ENCODE measurements at places on chromosomes 5 and 9. TPM values are rescaled to one million over a fixed set of nuclear protein-coding genes. Genes with fewer than 3 reads are reported as not detected.

- no peaks in the 10 kb centered on the region for H3K27me3 ChIP-seq
- no peak overlapping the region for H3K27ac ChIP-seq
- no peaks in the 10 kb centered on the region for H3K36me3 ChIP-seq
- no peak for DNase-seq
- H3K4me1 ChIP-seq: no peaks in the 10 kb centered on the region
Measured at GRCh38 chr9:83444110-83444509, 94.1 kb downstream of the FRMD3 start.

GRCh38 chr5:122362361-122362760 lies 50.3 kb downstream of the SNCAIP start:
- no peak overlapping the region for H3K27ac ChIP-seq
- no peaks in the 10 kb centered on the region for H3K36me3 ChIP-seq
- H3K4me3 ChIP-seq: no peak overlapping the region

DNA sequence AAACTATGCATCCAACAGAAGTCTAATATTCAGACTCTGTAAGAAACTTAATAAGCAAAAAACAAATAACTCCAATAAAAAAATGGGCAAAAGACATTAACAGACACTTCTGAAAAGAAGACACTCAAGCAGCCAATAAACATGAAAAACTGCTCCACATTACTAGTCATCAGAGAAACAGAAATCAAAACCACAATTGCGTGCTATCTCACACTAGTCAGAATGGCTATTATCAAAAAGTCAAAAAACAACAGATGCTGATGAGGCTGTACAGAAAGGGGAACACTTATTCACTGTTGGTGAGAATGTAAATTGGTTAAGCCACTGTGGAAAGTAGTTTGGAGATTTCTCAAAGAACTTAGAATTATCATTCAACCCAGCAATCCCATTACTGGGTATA lies 101.2 kb upstream of the TRIM32 start:
- H3K4me3 ChIP-seq: no peak overlapping the region
- no peak overlapping the region for H3K27ac ChIP-seq
- H3K4me1 ChIP-seq: peaks cover 5% of the 10 kb centered on the region
- no peaks in the 10 kb centered on the region for H3K27me3 ChIP-seq
- DNase-seq: no peak

GRCh38 chr5:81787474-81788242 lies 36.8 kb upstream of the SSBP2 start:
- no peaks in the 10 kb centered on the region for H3K36me3 ChIP-seq
- no peaks in the 10 kb centered on the region for H3K27me3 ChIP-seq
- H3K4me1 ChIP-seq: no peaks in the 10 kb centered on the region
- peak; percentile 41 for DNase-seq
- H3K4me3 ChIP-seq: no peak overlapping the region

DNA sequence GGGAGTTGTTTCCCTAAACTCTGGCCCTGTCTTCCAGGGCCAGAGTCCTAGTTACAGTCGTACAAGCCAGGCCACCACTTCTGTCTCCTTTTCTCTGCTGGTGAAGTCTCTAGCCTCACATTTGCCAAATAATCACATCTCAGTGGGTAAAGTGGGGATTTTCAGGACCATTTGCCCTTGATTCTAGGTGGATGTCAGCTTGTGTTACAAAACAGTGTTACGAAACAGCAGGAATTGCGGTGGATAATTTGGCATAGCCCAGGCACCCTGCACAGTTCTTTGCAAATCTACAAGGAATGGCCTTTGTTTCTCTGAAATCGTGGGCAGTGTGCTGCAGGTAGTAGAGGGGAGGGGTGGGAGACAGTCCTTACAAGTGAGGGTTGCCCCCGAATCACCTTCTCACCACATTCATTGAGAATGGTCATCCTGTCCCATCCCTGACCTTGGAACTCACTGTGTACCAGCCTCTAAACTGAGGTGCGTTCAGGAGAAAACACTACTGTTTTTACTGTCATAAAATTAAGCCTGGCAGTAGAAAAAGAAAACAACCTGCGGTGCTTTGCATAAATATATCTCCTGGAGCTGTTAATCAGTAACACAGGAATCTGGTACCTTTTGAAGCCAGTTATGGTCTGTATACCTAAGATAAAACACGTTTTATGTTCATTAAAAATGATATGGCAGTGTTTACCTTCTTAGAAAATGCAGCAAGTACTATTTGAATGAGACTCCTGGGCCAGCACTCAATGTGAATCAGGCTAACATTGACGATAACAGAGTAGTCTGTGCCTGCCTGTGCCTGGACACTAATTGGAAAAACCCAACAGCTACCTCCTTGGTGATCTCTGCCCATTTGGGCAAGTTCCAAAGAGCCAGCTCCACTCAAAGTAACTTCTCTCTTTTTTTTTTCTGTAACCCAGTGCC lies 44.3 kb downstream of the CYSTM1 start:
- H3K4me3 ChIP-seq: no peak overlapping the region
- H3K27me3 ChIP-seq: no peaks in the 10 kb centered on the region
- peak overlapping the region; percentile 85 for H3K27ac ChIP-seq
- H3K36me3 ChIP-seq: no peaks in the 10 kb centered on the region
- no peak for DNase-seq

DNA sequence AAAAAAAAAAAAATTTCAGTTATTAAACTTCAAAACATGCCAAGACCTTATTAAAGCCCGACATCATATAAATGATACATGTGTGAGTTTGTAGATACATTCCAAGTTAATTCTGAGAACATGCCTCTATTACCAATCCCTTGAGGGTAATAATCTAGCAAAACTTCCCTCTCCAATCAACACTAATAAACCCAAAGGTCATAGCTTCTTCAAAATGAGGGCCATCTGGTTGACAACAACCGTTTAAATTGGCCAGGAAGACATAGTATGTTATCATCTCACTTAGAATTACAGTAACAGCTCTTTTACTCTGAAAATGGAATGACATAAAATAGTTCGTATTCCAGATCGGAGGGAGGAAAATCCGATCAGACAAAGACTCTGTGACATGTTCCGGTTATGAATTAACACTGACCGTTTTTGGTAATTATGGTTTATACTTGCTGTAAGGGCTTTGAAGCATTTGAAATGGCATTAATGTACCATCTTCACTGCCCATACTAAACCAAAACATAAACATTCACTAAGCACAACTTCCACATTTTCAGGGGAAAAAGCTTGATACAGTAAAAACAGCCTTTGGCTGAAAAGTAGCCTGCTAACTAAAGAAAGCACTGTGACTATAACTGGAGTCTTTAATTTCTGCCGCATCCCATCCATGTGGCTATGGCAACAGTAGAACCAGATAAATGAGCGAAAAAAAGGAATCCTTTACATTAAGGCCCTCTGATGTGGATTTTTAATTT lies 50.3 kb downstream of the ANKH start:
- DNase-seq: no peak
- no peak overlapping the region for H3K27ac ChIP-seq
- H3K27me3 ChIP-seq: no peaks in the 10 kb centered on the region
- no peaks in the 10 kb centered on the region for H3K4me1 ChIP-seq
- H3K36me3 ChIP-seq: no peaks in the 10 kb centered on the region
- no peak overlapping the region for H3K4me3 ChIP-seq

GRCh38 chr5:6273090-6273735 lies 105.1 kb downstream of the MED10 start:
- DNase-seq: no peak
- no peaks in the 10 kb centered on the region for H3K4me1 ChIP-seq
- no peak overlapping the region for H3K4me3 ChIP-seq
- no peak overlapping the region for H3K27ac ChIP-seq
- H3K36me3 ChIP-seq: no peaks in the 10 kb centered on the region

- H3K27me3 ChIP-seq: no peaks in the 10 kb centered on the region
- H3K36me3 ChIP-seq: no peaks in the 10 kb centered on the region
- H3K27ac ChIP-seq: no peak overlapping the region
- no peak for DNase-seq
- peaks cover 9% of the 10 kb centered on the region for H3K4me1 ChIP-seq
Measured at GRCh38 chr5:122400341-122400740, 88.3 kb downstream of the SNCAIP start.

GRCh38 chr9:93588641-93589609 lies 12.5 kb downstream of the PHF2 start:
- H3K27me3 ChIP-seq: no peaks in the 10 kb centered on the region
- H3K27ac ChIP-seq: no peak overlapping the region
- DNase-seq: peak; percentile 3
- no peaks in the 10 kb centered on the region for H3K36me3 ChIP-seq

DNA sequence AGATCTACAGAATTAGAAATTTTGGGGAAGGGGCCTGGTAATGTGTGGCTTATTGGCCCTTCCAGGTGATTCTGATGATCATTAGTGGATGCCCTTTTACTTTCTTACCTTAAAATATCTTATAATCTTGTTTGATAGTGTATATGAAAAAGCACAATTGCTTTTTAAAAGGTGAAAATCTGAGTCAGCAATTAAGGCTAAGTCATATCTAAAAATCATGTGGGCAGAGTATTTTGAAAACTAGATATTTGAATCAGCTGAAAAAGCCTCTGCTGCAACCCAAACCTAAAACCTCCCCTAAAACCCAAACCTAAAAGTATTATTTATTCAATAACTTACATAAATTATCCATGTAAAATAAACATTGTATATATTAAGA lies 359.8 kb downstream of the PDE4D start:
- no peaks in the 10 kb centered on the region for H3K27me3 ChIP-seq
- no peak overlapping the region for H3K27ac ChIP-seq
- DNase-seq: no peak
- no peaks in the 10 kb centered on the region for H3K36me3 ChIP-seq
- no peak overlapping the region for H3K4me3 ChIP-seq

- no peak overlapping the region for H3K4me3 ChIP-seq
- DNase-seq: no peak
- H3K27ac ChIP-seq: no peak overlapping the region
Measured at GRCh38 chr5:145072889-145073288, 762.3 kb downstream of the PRELID2 start.

GRCh38 chr9:34638138-34638445 lies 505 bp upstream of the SIGMAR1 start:
- no peak for DNase-seq
- peaks cover 20% of the 10 kb centered on the region for H3K4me1 ChIP-seq
- peak overlapping the region; percentile 23 for H3K4me3 ChIP-seq
- peak overlapping the region; percentile 65 for H3K27ac ChIP-seq
- H3K27me3 ChIP-seq: no peaks in the 10 kb centered on the region
- H3K36me3 ChIP-seq: no peaks in the 10 kb centered on the region

DNA sequence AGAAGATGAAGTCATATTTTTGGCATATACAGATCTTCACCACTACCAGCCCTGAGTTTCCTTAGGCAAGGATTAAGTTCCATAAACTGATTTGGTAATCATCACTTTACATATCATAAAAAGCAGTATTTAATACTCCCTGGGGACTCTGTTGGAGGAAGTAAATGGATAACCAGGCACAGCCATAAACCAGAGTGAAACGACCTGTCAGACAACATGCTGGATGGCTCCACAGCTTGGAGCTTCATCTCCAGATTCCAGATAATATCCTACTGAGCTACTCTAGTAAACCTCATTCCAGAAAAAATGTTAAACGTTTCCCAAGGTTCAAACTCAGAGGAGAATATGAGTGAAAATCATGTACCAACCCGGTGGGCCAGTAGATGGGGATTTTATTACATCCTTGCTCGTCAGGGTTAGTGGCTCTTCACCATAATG lies 109.2 kb downstream of the BASP1 start:
- H3K27ac ChIP-seq: peak overlapping the region; percentile 83
- H3K4me3 ChIP-seq: no peak overlapping the region
- no peaks in the 10 kb centered on the region for H3K36me3 ChIP-seq
- H3K27me3 ChIP-seq: no peaks in the 10 kb centered on the region

- H3K36me3 ChIP-seq: no peaks in the 10 kb centered on the region
- H3K27me3 ChIP-seq: no peaks in the 10 kb centered on the region
- H3K27ac ChIP-seq: no peak overlapping the region
Measured at GRCh38 chr5:94968507-94969095, 316.3 kb downstream of the MCTP1 start.

GRCh38 chr9:82604947-82605656 lies 457.8 kb downstream of the RASEF start:
- peaks cover 41% of the 10 kb centered on the region for H3K4me1 ChIP-seq
- DNase-seq: peak; percentile 38
- no peaks in the 10 kb centered on the region for H3K27me3 ChIP-seq
- H3K4me3 ChIP-seq: no peak overlapping the region
- peak overlapping the region; percentile 9 for H3K27ac ChIP-seq

DNA sequence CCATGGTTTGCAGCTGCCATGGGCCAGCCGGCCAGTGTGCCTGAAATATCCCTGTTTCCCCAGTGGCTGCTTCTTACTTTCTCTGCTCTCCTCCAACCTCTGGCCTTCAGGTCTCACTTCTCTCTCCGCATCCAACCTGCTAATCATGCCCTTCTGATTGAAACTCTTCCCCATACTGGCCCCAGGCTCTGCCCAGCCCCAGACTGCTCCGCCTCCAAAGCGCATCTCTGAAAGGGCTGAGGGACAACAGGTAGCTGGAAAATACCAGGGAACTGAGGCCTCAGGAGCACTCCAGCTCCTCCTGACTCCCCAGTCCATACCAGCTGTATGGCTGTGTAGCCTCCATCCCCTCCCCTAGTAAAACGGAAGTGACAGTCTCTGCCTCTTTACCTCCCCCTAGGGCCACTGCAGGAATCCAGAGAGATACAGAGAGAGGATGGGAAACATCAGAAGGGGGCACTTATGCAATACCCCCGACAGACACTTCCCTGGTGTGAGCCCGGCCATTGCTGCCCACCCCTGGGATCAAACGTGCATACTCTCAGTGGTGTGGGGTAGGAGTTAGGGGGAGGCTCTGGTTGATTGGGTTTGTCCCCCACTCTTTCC lies 34.2 kb downstream of the PAX5 start:
- H3K4me1 ChIP-seq: no peaks in the 10 kb centered on the region
- H3K27ac ChIP-seq: no peak overlapping the region
- H3K36me3 ChIP-seq: no peaks in the 10 kb centered on the region
- no peak overlapping the region for H3K4me3 ChIP-seq
- peaks cover 79% of the 10 kb centered on the region for H3K27me3 ChIP-seq
- no peak for DNase-seq

- H3K4me3 ChIP-seq: no peak overlapping the region
- H3K27me3 ChIP-seq: no peaks in the 10 kb centered on the region
- no peak overlapping the region for H3K27ac ChIP-seq
- H3K36me3 ChIP-seq: no peaks in the 10 kb centered on the region
Measured at GRCh38 chr5:19777363-19777762, 210.6 kb downstream of the CDH18 start.

GRCh38 chr5:87127956-87128687 lies 139.6 kb upstream of the RASA1 start:
- DNase-seq: no peak
- H3K4me3 ChIP-seq: no peak overlapping the region
- no peaks in the 10 kb centered on the region for H3K4me1 ChIP-seq
- H3K27ac ChIP-seq: no peak overlapping the region
- no peaks in the 10 kb centered on the region for H3K36me3 ChIP-seq

- DNase-seq: no peak
- H3K27ac ChIP-seq: peak overlapping the region; percentile 28
- H3K36me3 ChIP-seq: no peaks in the 10 kb centered on the region
Measured at GRCh38 chr5:14171046-14171445, 27.9 kb downstream of the TRIO start.

GRCh38 chr5:170067574-170068170 lies 38.0 kb upstream of the FOXI1 start:
- no peak overlapping the region for H3K27ac ChIP-seq
- no peaks in the 10 kb centered on the region for H3K4me1 ChIP-seq
- DNase-seq: no peak
- H3K36me3 ChIP-seq: no peaks in the 10 kb centered on the region

RASGRF2 gene
- total RNA-seq: 3.3 TPM

CCDC187 gene
- 0.60 TPM for total RNA-seq

MRPL22 gene
- total RNA-seq: 28.7 TPM

TPPP gene
- 2.0 TPM for total RNA-seq

ASPN gene
- total RNA-seq: 33.6 TPM
